ENCODE measurements at places on chromosomes 3 and 15. TPM values are rescaled to one million over a fixed set of nuclear protein-coding genes. Genes with fewer than 3 reads are reported as not detected.

TAGLN3 gene
- total RNA-seq = 22.4 TPM

NOX5 gene
- 1.0 TPM for total RNA-seq

BOC gene
- 5.2 TPM for total RNA-seq

WDR76 gene
- 14.5 TPM for total RNA-seq

PARP6 gene
- 21.5 TPM for total RNA-seq

UNC13C gene
- not detected for total RNA-seq

IQCF2 gene
- total RNA-seq = not detected

SEMA3F gene
- 120 TPM for total RNA-seq

KCNH8 gene
- not detected for total RNA-seq

GPR160 gene
- 1.0 TPM for total RNA-seq

SLC28A2 gene
- not detected for total RNA-seq

GCSAM gene
- total RNA-seq = 0.91 TPM

BCHE gene
- total RNA-seq = 0.08 TPM

HDAC11 gene
- total RNA-seq = 14.8 TPM

CADPS gene
- not detected for total RNA-seq

MYZAP gene
- total RNA-seq = 3.4 TPM

PIF1 gene
- 6.5 TPM for total RNA-seq

SLC9A9 gene
- 2.0 TPM for total RNA-seq

C3orf49 gene
- not detected for total RNA-seq

NR1I2 gene
- 0.08 TPM for total RNA-seq

EPHB1 gene
- 0.08 TPM for total RNA-seq

PRR23E gene
- total RNA-seq = not detected

TEX55 gene
- not detected for total RNA-seq

ALCAM gene
- 50.4 TPM for total RNA-seq

GXYLT2 gene
- total RNA-seq = 3.3 TPM

SLC22A14 gene
- not detected for total RNA-seq

GOLGA8G gene
- total RNA-seq = not detected

TTLL13 gene
- 0.11 TPM for total RNA-seq

ACKR4 gene
- total RNA-seq = 0.19 TPM

SAMMSON gene
- total RNA-seq = not detected

WDR72 gene
- 0.19 TPM for total RNA-seq

NR2E3 gene
- not detected for total RNA-seq

SLC22A13 gene
- not detected for total RNA-seq

P2RY1 gene
- total RNA-seq = 2.0 TPM

C2CD4B gene
- total RNA-seq = not detected

RHOV gene
- total RNA-seq = 0.65 TPM

FANCD2OS gene
- not detected for total RNA-seq

CALML4 gene
- total RNA-seq = 2.9 TPM
